HS-5 (cell line): ENCODE measurements at places on chromosomes 3 and 15.

DNA sequence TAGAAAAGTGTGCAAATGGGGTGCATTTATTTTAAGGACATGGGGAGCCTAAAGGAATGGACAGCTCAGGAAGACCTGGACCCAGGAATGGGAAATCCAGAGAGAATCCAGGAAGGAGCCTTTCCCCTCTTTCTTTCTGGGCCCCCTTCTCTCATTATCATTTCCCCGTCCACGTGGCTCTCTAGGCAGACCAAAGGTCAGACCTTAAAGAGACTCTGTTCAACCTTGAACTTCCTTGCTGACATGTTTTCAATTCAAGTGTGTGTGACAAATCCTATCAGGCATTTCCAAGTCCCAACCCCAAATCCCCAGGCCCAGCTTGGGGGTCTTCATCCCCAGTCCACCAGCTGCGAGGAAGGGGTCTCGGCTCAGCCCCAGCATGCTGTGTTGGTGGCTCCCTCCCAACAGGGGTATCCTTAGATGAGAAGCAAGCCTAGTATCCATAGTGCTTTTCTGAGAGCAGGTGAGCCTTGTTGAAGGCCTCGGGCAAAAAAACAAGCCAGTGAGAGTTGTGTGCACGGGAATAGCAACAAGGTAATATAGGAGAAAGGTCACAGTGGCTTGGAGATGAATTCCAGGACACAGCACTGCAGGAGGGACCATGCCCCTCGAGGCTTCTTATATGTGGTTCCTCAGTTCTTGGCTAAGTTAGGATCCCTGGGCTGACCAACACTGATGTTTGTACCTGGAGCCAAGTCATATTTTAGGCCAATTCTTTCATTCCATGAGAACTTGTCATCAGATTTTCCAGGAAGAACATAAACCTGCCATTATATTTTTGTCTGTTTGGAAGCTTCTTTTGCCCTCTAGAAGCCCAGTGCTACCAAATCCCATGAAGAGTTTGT, 130.0 kb downstream of the ASB7 start:
- DNase-seq, result no peak

GRCh38 chr15:66763186-66764071, 61.4 kb downstream of the SMAD6 start:
- DNase-seq, result no peak

GRCh38 chr3:155179966-155180757, 100.0 kb downstream of the MME start:
- DNase-seq, result no peak

- DNase-seq, result no peak
These were observed 602.4 kb upstream of the MDFIC2 start for GRCh38 chr3:70914862-70915261.

GRCh38 chr15:101068961-101069653, 149.9 kb downstream of the LRRK1 start:
- DNase-seq, result no peak

DNA sequence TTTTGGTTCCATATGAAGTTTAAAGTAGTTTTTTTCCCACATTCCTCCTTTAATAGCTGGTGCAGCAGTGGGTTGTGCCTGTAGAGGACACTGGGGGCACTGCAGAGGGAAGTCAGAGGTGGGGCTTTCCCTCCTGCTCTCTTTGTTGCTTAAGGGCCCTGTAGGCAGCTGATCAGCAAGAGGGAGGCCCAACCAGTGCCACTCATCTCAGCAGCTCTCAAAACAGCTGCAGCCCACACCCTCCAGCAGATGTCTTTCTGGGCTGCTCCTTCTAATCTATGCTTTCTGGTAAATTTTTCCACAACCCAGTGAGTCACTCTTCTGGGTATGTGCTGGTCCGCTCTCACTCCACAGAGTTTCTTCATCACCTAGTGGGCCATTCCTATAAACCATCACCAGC, 263.8 kb downstream of the FEZF2 start:
- peak; percentile 94 for DNase-seq

GRCh38 chr3:192905980-192906678, 11.5 kb downstream of the MB21D2 start:
- no peak for DNase-seq

- DNase-seq, result no peak
These were observed 74.0 kb downstream of the DHX36 start for GRCh38 chr3:154250291-154250690.

- peak; percentile 26 for DNase-seq
These were observed 933 bp downstream of the DZIP1L start for GRCh38 chr3:138114431-138114918.
